ENCODE measurements at places on chromosomes 3 and 15.
A peak's percentile ranks its signal among the peaks of the same experiment; 100 is the strongest.

DNA sequence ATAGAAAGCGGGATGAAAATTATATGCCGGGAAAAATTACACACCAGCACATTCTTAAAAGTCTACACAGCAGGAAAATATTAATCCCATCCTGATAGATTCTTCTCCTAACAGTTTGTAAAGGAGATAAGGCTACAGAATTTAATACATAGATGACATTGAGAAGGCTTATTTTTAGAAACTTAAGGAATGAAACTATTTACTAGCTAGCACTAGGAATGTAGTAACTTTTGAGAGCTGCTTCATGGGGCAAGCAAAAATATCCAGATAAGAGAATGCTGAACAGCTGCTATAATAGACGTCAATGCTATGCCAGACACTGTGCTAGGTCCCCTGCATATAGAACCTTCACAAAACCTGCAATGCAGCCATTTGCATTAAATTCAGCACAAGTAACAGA lies 912.7 kb upstream of the NR2F2 start:
- H3K36me3 ChIP-seq, result no peaks in the 10 kb centered on the region
- no peak overlapping the region for H3K4me3 ChIP-seq
- no peak overlapping the region for H3K27ac ChIP-seq
- no peaks in the 10 kb centered on the region for H3K27me3 ChIP-seq
- H3K4me1 ChIP-seq, result no peaks in the 10 kb centered on the region
- no peak for DNase-seq

- H3K27ac ChIP-seq, result no peak overlapping the region
- no peak overlapping the region for H3K4me3 ChIP-seq
- no peaks in the 10 kb centered on the region for H3K27me3 ChIP-seq
Measured at GRCh38 chr3:179158336-179159039, 10.3 kb downstream of the PIK3CA start.

DNA sequence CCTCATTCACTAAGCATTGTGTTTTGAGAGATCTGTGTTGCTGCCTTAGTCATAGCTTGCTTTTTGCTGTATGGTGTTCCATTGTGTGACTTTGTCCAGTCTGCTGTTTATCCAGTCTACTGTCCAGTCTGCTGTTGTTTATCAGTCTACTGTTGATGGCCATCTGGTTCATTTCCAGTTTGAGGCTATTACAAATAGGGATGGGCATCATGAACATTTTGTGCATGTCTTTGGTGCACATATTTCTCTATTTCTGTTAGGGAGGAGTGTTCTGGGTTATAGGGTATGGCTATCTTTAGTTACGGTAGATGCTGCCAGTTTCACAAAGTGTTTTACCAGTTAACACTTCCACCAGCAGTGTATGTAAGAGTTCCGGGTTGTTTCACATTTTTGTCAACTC lies 22.2 kb upstream of the CLEC3B start:
- no peaks in the 10 kb centered on the region for H3K27me3 ChIP-seq
- peak overlapping the region; percentile 28 for H3K4me3 ChIP-seq
- H3K36me3 ChIP-seq, result peaks cover 10% of the 10 kb centered on the region
- no peak overlapping the region for H3K27ac ChIP-seq

- peak overlapping the region; percentile 89 for H3K27ac ChIP-seq
- no peaks in the 10 kb centered on the region for H3K27me3 ChIP-seq
- peaks cover 61% of the 10 kb centered on the region for H3K4me1 ChIP-seq
- H3K36me3 ChIP-seq, result peaks cover 9% of the 10 kb centered on the region
Measured at GRCh38 chr15:38531509-38531908, 33.1 kb downstream of the RASGRP1 start.

- peaks cover 7% of the 10 kb centered on the region for H3K27me3 ChIP-seq
- H3K4me3 ChIP-seq, result no peak overlapping the region
- H3K27ac ChIP-seq, result no peak overlapping the region
- H3K36me3 ChIP-seq, result no peaks in the 10 kb centered on the region
- no peaks in the 10 kb centered on the region for H3K4me1 ChIP-seq
- DNase-seq, result no peak
Measured at GRCh38 chr3:69718866-69719586, 20.2 kb upstream of the MITF start.

DNA sequence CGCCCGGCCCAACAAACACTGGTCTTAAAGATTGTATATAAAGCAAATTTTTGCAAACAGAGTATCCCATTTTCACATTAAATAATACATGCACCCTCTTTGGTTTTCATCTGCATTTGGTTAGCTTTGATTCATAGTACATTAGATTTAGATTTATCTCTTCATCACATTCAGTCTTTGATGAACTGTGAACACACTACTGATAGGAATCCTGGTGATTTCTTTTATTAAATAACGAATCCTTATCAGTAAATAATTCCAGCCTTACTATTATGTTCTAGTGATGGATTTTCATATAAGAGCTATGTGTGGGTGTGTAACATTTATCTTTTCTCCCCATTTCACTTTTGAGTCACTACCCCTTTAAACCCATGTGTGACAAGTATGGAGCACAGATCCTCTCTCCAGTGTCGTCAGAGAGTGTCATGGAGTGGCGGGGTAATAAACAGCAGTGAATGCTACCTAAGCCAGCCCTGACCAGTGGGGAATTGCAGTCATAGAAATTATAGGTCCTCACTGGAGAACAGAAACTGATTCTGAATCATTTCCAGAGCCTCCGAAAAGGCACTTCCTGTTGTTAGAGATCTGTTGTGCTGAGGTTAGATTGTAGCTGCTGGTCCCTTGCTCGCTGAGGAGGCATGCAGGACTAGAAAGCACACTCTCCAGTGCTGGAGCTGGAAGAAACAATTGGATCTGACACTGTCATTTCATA lies 22.0 kb downstream of the SLC7A14 start:
- no peak overlapping the region for H3K27ac ChIP-seq
- peaks cover 12% of the 10 kb centered on the region for H3K4me1 ChIP-seq
- H3K27me3 ChIP-seq, result peaks cover 16% of the 10 kb centered on the region
- peaks cover 3% of the 10 kb centered on the region for H3K36me3 ChIP-seq
- no peak overlapping the region for H3K4me3 ChIP-seq

- H3K27ac ChIP-seq, result no peak overlapping the region
- no peaks in the 10 kb centered on the region for H3K36me3 ChIP-seq
- no peak for DNase-seq
- no peak overlapping the region for H3K4me3 ChIP-seq
- no peaks in the 10 kb centered on the region for H3K27me3 ChIP-seq
Measured at GRCh38 chr15:96849271-96849900, 518.9 kb downstream of the NR2F2 start.

- no peaks in the 10 kb centered on the region for H3K36me3 ChIP-seq
- no peak overlapping the region for H3K27ac ChIP-seq
- DNase-seq, result no peak
- no peaks in the 10 kb centered on the region for H3K4me1 ChIP-seq
- H3K27me3 ChIP-seq, result peaks cover 56% of the 10 kb centered on the region
Measured at GRCh38 chr15:78359041-78359808, 19.1 kb downstream of the CRABP1 start.

DNA sequence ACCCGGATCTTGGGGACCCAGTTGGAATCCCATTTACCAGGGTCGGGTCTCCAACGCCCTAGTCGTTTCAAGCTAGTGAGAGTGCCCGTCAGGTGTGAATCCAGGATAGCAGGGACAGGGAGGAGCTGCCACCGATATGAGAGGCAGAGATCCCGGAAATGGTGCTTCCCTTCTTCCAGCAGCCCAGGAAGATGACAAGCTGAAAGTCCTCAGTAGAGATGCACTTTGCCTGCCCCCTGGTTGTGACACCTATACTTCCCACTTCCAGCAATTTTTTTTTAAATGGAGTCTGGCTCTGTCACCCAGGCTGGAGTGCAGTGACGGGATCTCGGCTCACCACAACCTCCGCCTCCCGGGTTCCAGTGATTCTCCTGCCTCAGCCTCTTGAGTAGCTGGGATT lies 503.0 kb downstream of the NTRK3 start:
- H3K36me3 ChIP-seq, result peaks cover 2% of the 10 kb centered on the region
- H3K4me3 ChIP-seq, result no peak overlapping the region
- H3K27me3 ChIP-seq, result peaks cover 9% of the 10 kb centered on the region
- H3K4me1 ChIP-seq, result peaks cover 3% of the 10 kb centered on the region
- no peak overlapping the region for H3K27ac ChIP-seq
- DNase-seq, result no peak

GRCh38 chr3:165918657-165918979 lies 81.4 kb upstream of the BCHE start:
- no peaks in the 10 kb centered on the region for H3K36me3 ChIP-seq
- no peaks in the 10 kb centered on the region for H3K4me1 ChIP-seq
- no peak for DNase-seq
- no peaks in the 10 kb centered on the region for H3K27me3 ChIP-seq
- no peak overlapping the region for H3K4me3 ChIP-seq

DNA sequence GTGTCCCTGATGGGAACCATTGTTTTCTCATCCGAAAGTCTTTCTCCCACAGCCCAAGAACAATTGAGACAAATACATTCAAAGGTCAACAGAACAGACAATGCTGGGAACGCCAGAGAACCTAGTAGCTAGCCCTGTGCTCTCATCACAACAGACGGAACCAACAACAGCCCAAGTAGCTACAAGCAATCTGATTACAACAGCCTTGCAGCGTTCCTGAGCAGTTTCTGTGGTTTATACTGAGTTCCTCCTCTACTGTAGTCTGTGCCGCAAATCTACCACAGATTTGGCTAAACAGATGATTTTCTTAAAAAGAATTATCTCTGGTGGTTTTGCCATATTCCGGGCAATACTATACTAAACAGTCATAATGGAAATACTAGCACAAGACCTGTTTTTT lies 435.6 kb downstream of the MECOM start:
- no peak overlapping the region for H3K27ac ChIP-seq
- H3K4me3 ChIP-seq, result no peak overlapping the region
- no peaks in the 10 kb centered on the region for H3K4me1 ChIP-seq
- H3K36me3 ChIP-seq, result no peaks in the 10 kb centered on the region
- peaks cover 11% of the 10 kb centered on the region for H3K27me3 ChIP-seq

DNA sequence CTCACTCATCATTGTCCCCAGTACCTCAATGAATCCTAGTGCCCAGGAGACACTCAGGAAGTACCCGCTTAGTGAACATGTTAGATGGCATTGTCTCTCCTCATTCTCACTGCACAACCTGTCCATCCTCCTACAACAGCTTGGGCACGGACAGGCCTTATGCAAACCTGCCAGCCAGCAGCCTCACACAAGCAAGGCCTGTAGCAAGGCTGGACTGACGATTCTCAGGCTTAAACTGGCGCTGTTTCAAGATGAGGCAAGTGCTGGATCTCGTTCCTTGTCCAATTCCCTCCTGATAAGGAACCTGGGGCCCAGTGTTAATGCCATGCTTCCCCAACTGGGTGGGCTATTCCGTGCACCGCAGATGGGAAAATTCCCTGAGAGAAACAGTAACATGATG lies 59.0 kb downstream of the CDCP1 start:
- no peak overlapping the region for H3K27ac ChIP-seq
- H3K36me3 ChIP-seq, result no peaks in the 10 kb centered on the region
- DNase-seq, result no peak
- H3K4me3 ChIP-seq, result no peak overlapping the region
- peaks cover 5% of the 10 kb centered on the region for H3K27me3 ChIP-seq

DNA sequence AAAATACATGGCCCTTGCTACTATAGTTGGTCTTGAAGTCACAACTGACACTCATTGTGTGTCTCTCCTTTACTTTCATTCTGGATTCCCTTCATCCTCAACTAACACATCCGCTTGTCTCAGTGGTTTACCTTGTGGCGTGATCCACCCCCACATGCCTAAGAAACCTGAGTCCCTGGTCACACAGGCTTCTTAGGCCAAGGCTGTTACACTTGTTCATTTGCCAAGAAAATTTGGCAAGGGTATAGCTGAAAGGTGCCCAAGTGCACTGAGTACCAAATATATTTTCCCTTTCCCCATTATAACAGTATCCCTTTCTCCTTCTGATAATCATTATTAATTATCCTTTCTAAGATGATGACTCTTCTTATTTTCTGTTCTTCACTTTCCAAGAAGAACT lies 207.6 kb upstream of the STAC start:
- no peak for DNase-seq
- no peak overlapping the region for H3K4me3 ChIP-seq
- H3K36me3 ChIP-seq, result no peaks in the 10 kb centered on the region
- no peaks in the 10 kb centered on the region for H3K27me3 ChIP-seq
- no peak overlapping the region for H3K27ac ChIP-seq
- no peaks in the 10 kb centered on the region for H3K4me1 ChIP-seq

- H3K4me1 ChIP-seq, result peaks cover 25% of the 10 kb centered on the region
- H3K27me3 ChIP-seq, result no peaks in the 10 kb centered on the region
- H3K4me3 ChIP-seq, result no peak overlapping the region
- no peak for DNase-seq
- H3K36me3 ChIP-seq, result peaks cover 15% of the 10 kb centered on the region
Measured at GRCh38 chr3:122691195-122691594, 10.6 kb downstream of the PARP14 start.

- no peak overlapping the region for H3K27ac ChIP-seq
- no peaks in the 10 kb centered on the region for H3K4me1 ChIP-seq
- H3K36me3 ChIP-seq, result peaks cover 2% of the 10 kb centered on the region
Measured at GRCh38 chr15:71691458-71692417, 118.6 kb upstream of the NR2E3 start.

DNA sequence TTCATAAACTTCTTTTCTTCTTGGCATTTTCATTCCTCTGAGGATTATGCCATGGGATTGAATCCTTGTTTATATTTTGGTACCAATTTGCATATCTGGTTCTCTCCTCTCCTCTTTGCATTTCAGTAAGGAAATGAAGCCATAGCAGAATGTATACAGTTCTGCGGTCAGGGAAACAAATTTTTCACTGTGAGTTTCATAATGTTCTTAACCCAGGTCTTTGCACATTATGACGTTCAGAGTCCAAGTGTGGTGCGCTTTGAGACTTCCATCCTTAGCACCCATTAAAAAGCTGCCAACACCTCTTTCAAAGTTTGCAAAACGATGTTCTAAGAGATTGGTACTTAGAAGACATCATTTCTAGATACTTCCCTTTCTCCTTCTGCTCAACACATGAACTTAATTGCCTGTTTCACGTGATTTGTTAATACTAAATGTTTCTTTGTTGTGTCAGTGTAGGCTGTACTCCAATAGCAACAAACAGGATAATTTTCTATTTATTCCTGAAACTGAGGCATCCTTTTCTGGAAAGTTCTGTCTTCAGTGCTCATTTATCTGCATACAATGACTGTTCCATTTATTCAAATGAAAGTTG lies 953.1 kb upstream of the NR2F2 start:
- no peaks in the 10 kb centered on the region for H3K27me3 ChIP-seq
- no peak for DNase-seq
- H3K27ac ChIP-seq, result no peak overlapping the region
- no peaks in the 10 kb centered on the region for H3K36me3 ChIP-seq

- no peak overlapping the region for H3K4me3 ChIP-seq
- peaks cover 6% of the 10 kb centered on the region for H3K4me1 ChIP-seq
- no peak overlapping the region for H3K27ac ChIP-seq
- DNase-seq, result no peak
- no peaks in the 10 kb centered on the region for H3K36me3 ChIP-seq
Measured at GRCh38 chr3:37210230-37210629, 35.8 kb upstream of the LRRFIP2 start.

DNA sequence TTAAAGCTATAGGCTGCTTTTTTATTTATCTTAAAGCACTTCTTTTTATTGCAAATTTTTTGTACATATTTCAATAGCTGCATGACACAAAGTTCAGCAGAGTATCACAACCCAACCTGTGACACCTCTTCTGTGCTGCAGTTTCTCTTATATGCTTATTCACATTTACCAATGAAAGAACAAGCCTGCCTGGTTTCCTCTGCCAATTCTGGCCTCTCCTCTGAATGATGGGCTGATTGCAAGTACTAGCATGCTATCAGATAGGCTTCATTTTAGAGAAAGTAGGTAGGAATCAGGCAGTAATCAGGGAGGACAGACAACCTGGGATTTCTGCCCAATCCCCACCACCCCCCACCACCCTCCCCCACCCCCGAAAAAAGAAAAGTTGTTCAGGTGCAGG lies 26.6 kb downstream of the ACKR4 start:
- no peak overlapping the region for H3K27ac ChIP-seq
- peaks cover 3% of the 10 kb centered on the region for H3K4me1 ChIP-seq
- H3K4me3 ChIP-seq, result no peak overlapping the region

- H3K4me1 ChIP-seq, result peaks cover 27% of the 10 kb centered on the region
- H3K27me3 ChIP-seq, result peaks cover 17% of the 10 kb centered on the region
- peaks cover 2% of the 10 kb centered on the region for H3K36me3 ChIP-seq
- DNase-seq, result no peak
- H3K27ac ChIP-seq, result no peak overlapping the region
- H3K4me3 ChIP-seq, result peak overlapping the region; percentile 13
Measured at GRCh38 chr15:64149424-64149823, 2.1 kb upstream of the SNX22 start.

Data from T-helper 17 cell (primary cell).